Activated naive CD4-positive, alpha-beta T cell treated with anti-CD3 and anti-CD28 coated beads, Interleukin-2, amount 50 U/mL, for 72 hours (primary cell): ENCODE measurements at places on chromosomes 3 and 15. TPM values are rescaled to one million over a fixed set of nuclear protein-coding genes. Genes with fewer than 3 reads are reported as not detected.

- no peak for DNase-seq
Observed at GRCh38 chr3:53016236-53016635, 29.6 kb downstream of the SFMBT1 start.

GRCh38 chr3:9067352-9067975 lies 104.2 kb upstream of the RAD18 start:
- peak; percentile 16 for DNase-seq

DNA sequence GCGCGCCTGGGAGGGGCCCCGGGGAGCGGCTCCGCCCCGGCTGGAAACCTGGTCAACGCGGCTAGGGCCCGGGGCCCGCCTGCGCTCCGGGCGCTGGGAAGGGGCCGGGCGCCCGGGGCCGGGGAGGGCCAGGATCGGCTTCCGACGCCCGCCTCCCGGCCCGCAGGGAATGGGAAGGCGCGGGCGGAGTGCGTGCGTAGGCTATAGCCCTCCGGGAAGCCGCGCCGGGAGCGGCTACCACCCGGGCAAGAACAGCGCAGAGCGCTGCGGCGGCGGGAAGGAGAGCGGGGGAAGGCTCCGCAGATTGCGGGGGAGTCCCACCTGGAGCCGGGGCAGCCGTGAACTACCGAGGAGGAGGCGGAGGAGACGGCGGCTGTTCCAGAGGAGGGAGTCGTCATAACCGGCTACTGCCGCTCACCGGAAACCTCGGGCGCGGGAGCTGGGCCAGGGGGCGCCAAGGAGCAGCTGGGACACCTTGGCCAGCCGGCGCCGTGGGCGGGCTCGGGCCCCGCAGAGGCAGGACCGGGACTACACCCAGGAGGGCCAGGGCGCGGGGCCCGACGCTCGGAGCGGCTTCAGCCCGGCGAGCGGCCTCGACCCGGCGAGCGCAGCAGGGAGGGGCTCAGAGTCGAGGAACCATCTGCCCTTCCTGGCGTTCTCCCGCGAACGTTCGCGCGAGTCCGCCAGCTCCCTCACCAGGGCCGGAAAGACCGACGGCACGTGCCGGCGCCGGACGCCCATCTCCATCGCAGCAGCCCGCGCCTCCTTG lies at the start of gene EOGT:
Gene EOGT (minus strand): TSS at position 432 of the 769 bp plus-strand sequence. CDS start 3,838 bp downstream, outside the sequence.
- DNase-seq = peak; percentile 87

GRCh38 chr3:79339846-79340245 lies 428.0 kb downstream of the ROBO1 start:
- no peak for DNase-seq

- DNase-seq = no peak
Observed at GRCh38 chr3:4517093-4517492, 23.9 kb downstream of the ITPR1 start.

GRCh38 chr15:77457905-77458265 lies 37.2 kb downstream of the HMG20A start:
- DNase-seq = no peak

C3orf22 gene
- not detected for total RNA-seq

PLD1 gene
- 0.89 TPM for total RNA-seq

DNA sequence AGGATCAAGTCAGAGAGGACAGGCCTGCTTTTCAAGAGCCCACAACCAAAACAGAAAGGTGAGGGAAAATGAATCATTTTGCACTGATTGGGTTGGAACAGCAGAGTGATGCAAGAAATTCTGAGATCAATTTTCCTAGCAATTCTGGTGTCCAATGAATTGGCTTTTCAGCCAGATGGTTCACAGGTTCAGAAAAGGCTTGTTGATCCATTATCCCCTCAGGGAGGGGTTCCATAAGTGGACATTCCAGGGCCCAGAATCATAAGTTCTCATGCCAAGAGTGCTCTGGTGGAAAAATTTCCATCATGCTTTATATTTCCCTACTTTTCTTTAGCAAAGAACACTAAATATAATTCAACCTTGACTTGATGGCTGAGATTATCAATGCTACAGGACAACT lies 16.2 kb downstream of the RBP2 start:
- no peak for DNase-seq

GRCh38 chr3:105323274-105323599 lies 43.5 kb upstream of the ALCAM start:
- DNase-seq = no peak

GP9 gene
- not detected for total RNA-seq

SPINK8 gene
- not detected for total RNA-seq

DNA sequence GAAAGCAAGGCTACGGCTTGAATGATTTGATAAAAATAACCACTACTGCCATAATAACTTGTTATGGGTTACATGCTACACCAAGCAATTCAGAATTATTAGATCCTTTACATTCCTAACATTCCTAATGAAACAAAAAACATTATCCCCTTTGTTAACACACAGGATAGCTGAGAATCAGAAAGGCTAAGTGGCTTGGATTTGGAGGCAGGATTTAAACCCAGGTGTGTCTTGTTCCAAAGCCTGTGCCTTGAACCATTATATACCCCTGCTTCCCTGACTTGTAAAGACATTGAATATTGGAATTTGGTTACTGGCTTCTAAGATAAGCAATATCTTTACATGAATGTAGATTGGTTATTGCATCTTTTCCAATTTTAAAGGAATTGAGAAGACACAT lies 417.1 kb upstream of the GOLIM4 start:
- no peak for DNase-seq

DNA sequence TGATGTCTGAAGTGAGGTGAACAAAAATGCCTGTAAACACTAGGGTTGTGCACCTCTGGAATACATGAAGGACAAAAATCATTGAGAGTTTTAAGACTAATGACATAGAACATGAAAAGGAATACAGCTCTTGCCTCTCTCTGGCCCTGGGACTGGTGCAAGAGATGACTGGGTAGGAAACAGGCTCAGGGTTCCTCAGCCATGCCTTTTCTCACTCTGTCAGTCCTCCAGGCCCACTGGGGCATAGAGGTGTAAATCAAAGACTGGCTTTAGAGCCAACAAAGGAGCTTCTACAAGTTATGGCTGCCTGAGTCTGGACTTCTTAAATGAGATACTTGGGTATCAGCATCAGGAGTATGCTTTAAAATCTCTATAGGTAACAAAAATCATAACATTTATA lies 554.7 kb upstream of the KCNMB2 start:
- DNase-seq = no peak

- DNase-seq = no peak
Observed at GRCh38 chr3:62777130-62777529, 98.1 kb downstream of the CADPS start.

GOLGA8T gene
- 0.49 TPM for total RNA-seq

GRCh38 chr3:11534011-11534792 lies 109.5 kb downstream of the VGLL4 start:
- DNase-seq = no peak

GRCh38 chr3:15171096-15171495 lies 35.0 kb upstream of the CAPN7 start:
- no peak for DNase-seq

DNA sequence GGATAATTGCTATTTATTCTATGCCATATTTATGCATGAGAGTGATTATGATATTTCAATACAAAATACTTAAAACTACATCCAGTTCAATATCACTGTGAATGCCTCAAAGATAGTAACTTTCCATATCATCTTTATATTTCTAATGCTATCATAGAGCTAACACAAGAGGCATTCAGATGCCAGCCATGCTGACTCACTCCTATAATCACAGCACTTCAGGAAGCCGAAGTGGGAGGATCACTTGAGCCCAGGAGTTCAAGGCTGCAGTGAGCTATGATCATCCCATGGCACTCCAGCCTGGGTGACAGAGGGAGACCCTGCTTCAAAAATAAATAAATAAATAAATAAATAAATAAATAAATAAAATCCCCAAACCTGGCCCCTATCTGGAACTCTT lies 498.7 kb downstream of the EPHA3 start:
- DNase-seq = no peak

DNA sequence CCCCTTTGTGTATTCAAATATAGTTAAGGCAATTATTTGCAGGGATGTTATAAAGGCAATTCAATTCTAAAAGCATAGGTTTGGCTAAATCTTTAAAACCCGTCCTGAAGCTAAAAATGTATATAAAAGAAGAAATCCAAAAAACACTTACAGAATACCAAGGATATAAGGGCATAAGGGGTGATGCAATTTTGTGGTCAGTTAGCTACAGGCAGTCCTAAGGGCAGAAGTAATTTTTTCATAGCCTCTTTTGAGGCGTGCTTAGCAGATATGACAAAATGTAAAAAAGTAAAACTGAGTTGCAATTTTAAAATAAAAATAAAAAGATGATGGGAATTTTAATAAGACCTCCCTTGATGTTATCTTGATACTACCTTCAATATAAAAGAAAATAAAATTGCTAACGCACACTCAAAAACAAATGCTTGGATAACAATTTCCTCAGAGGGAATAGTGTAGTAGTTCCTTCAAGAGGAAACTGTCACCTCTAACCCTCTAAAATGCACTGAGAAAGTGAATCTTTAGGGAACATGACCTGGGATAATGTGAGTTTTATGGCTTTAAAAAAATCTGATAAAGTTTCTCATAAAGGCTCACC lies 104.2 kb downstream of the MYH15 start:
- DNase-seq = no peak

POPDC2 gene
- total RNA-seq = 0.73 TPM

MESD gene
- 15.8 TPM for total RNA-seq

MNS1 gene
- total RNA-seq = 0.73 TPM

DNA sequence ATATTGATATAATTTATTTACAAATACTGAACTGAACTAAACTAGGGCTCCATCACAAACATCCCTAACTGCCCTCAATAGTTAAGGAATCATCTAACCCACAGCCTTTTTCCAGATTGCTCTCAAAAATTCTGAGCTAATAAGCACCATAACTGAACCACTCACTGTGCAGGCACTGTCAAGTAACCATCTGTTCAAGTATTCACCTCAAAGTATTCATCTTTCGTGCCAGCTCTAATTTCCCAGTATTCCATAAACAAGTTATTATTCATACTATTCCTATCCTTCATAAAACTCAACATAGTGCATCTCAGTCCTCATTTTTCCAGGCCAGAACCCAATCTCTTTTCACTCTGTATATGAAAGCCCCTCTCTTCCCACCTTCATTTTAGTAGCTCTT lies 41.1 kb downstream of the THBS1 start:
- no peak for DNase-seq

DNA sequence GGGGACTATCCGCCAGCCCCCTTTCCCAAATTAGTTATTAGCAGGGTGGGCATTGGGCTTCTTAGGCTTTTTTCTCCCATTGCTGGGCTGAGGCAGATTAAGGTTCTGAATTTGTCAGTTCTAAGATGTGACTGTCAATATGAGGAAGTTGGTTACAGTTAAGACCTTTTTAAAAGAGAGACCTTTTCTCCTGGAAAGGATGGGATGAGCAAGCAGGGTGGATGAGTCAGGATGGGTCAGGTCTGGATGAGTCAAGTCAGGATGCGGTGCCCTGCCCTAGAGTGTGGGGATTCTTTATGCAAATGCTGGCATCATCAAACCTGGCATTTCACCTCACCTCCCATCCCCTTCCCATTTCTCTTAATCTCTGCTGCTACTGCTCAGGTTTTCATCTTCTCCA lies 1.9 kb downstream of the AEN start:
- DNase-seq = peak; percentile 58

DUOXA2 gene
- not detected for total RNA-seq

GRCh38 chr15:100255644-100256043 lies 86.1 kb downstream of the ADAMTS17 start:
- no peak for DNase-seq

GRIP2 gene
- not detected for total RNA-seq
